Fibroblast of villous mesenchyme (primary cell): ENCODE measurements at places on chromosomes 11 and 22.

GRCh38 chr11:8867931-8868631 is 42.9 kb upstream of the AKIP1 start:
- DNase-seq = peak; percentile 67

DNA sequence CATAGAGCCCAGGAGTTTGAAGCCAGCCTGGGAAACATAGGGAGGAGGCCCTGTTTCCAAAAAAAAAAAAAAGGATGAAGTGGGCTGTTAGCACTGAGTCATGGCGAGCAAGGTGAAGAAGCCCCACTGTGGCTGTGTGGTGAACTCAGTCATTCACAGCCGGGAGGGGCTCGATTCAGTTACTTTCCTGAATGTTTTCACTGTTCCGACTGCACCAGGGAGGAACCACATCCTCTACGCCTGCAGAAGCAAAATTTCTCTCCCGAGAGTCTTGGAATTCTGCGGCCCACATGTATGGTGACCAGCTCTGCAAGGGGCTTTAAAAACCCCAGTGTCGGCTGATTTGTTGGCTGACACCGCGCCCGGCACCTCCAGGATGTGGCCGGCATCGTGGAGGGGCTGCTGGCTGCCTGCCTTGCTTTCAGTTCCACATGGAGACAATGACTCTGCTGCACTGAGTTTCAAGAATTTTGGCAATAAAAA is 27.8 kb upstream of the GRAMD4 start:
- no peak for DNase-seq

DNA sequence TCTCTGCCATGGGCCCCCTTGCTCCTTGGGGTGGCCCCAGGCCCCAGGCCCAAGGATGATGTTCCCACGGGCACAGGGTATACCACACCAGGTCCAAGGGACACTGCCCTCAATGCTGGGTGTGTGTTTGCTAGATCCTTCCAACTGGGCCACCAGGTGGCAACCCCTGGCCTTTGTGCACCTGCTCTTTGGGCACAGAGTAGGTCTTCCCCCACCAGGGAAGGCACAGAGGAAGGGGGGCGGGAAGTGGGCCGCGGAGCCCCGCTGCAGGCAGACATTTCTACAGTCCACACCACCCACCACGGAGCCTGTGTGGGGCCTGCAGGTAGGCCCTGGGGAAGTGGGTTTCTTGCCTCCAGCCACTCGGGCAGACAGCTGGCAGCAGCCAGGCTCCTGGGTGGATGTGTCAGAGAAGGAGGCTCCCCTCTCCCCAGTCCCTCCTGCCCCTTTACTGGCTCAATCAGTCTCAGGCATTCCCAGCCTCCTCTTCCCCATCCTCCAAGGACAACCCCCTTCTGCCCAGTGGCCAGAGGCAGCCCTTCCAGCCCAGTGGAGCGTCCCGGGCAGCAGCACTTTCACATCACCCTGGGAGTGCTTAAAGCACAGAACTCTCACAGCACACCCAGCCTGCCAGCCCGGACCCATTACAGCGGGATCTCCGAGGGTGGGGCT is 21.6 kb downstream of the MAFF start:
- DNase-seq = no peak

DNA sequence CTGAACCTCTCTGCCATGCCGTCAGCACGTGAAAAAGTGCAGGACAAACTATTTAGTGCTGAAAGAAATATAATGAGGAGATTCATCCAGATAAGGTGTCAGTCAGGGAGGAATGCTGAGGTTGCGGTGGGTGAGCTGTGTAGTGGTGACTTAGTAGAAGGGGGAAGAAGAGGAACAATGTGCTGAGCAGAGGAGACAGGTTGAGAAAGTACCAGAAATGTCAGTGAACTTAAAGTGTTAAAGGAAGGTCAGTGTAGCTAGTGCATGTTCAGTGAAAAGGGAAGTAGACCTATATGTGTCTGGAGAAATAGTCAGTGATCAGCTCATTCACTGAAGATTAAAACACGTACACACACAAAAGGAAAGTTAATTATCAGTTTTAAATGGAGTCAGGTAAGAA is 237.6 kb upstream of the CCDC179 start:
- no peak for DNase-seq

- DNase-seq = no peak
These were observed 283.4 kb downstream of the BRD1 start for GRCh38 chr22:49544286-49544685.

- no peak for DNase-seq
These were observed 42.1 kb upstream of the OR9Q1 start for GRCh38 chr11:57981536-57981935.

GRCh38 chr11:131056036-131056435 is 139.8 kb upstream of the SNX19 start:
- no peak for DNase-seq

DNA sequence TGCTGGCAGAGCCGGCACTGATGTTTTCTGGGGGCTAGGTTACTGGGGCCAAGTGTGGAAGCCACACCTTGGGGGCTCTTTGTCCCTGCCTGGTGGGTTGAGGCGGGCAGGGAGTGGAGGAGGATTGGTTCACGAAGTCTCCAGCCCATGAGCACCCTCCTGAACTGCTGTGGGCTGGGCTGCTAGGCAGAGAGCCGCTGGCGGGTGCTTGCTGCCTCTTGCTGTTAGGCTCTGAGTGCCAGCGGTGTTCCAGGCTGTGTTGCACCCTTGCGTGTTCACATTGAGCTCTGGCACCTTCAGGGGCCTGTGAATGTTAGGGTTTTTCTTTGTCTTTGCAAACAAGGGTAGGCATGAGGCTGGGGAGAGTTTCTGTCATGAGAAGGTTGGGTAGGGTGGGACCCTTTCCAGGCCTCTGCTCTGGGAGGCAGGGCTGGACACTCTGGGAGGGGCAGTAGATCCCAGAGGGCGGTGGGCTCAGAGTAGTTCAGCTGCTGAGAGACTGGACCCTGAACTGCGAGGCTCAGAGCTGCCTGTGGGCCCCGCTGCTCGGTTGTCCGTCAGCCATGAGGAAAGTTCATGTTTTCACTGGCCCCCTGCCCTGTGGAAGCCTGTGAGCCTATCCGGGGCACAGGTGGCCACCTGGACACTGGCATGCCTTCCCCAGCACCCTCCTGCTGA is 24.0 kb upstream of the TMEM191C start:
- no peak for DNase-seq

DNA sequence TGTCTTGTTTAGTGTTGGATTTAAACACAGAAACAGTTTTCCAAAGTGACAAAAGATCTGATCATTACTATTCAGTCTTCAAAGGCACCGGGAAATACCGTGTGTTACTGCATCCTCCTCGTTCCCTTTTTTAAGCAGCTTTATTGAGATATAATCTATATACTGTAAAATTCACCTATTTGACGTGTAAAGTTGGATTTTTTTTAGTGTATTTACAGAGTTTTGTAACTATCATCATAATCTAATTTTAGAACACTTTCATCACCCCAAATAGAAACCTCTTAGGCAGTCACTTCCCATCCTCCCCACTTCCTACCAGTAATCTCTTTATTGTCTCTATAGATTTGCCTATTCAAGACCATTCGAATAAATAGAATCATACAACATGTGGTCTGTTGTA is 1.4 kb downstream of the ANO5 start:
- DNase-seq = no peak

DNA sequence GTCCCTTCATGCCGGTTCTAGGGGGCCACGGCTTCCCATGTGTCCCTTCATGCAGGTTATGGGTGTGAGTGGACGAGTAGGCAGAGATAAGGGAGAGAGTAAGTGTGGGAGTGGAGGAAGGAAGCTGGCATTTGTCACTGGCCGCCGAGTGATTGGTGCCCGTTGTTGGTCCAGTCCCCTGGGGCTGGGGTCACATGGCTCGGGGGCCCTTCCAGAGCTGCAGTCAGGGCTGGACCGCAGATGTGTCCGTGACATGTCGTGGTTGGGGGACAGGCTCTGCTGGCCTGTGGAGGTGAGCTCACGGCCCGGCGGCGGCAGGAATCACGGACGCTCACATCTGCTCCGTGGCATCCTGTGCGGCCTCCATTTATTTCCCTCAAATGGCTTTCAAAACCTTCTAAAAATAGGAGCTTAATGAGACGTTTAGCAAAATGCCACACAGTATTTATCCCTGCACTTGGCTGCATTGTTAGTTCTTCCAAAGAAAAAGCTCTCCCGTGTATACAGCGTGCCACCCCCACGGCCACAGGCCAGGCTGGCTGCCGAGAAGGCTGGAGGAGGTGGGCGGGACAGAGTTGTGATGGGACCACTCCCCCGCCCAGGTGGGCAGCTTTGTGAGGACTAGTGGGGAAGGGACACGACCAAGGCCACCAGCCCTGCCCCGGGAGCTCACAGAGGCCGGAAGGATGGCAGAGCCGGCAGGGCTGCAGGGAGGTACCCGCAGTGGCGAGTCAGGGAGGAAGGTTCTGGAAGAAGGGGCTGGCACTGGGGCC is 386.7 kb downstream of the TBC1D22A start:
- DNase-seq = no peak

DNA sequence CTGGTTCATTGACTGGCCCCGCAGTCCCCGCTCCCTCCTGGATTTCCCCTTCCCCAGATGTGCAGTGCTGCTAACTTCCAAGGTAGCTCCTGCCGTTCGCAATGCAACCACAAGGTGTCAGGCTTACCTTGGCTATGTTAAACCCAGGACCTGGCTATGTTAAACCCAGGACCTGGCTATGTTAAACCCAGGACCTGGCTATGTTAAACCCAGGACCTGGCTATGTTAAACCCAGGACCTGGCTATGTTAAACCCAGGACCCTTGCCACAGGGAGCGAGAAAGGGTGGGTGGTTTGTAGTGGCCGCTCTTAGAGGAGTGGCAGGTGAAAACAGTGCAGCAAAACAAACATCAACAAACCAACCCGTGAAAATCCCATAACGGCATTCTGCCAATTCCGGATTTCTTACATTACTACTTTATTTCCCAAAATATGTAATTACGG is 2.9 kb upstream of the ADAMTS8 start:
- peak; percentile 70 for DNase-seq

DNA sequence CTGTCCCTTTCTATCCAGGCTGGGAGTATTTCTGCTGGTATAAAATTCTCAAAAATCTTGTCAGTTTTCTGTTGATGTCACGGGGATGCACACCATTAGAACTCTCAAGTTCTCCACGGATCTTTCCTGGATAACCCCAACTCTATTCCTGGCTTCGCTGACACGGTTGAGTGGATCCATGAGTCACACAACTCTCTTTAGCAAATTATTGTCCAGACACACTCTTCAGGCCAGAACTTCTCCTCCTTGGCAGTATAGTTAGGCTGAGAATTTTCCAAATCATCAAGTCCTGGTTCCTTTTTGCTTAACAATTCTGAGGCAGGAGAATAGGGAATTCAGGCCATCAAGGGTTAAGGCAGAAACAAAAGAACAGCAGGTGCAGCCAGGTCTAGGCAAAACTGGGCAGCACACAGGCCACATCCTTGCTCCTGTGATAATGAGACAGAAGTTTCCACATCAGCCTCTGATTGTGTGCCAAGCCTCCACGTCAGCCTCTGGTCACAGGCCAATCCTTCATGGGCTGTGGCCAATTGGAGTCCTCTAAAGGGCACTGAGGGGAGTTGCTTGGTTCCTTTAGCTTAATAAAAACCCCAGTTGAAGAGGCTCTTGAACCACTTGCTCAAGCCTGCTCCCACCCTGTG is 5.7 kb upstream of the ACAT1 start:
- DNase-seq = peak; percentile 81

GRCh38 chr11:119391275-119391674 is 9.8 kb upstream of the USP2 start:
- DNase-seq = no peak

DNA sequence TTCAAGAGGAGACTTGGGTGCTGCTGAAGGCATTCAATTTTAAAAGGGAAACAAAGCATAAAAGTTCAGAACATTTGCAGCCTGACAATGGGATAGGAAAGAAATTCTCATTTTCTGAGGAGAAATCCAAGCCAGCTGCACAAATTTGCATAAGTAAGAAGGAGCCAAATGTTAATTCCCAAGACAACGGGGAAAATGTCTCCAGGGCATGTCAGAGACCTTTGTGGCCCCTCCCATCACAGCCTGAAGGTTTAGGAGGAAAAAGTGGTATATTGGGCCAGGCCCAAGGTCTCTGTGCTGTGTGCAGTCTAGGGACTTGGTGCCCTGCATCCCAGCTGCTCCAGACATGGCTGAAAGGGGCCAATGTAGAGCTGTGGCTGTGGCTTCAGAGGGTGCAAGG is 12.7 kb upstream of the OR51F1 start:
- DNase-seq = no peak

- DNase-seq = no peak
These were observed 2.9 kb downstream of the TPCN2 start for GRCh38 chr11:69051381-69052342.

- DNase-seq = peak; percentile 89
These were observed 76.7 kb downstream of the PISD start for GRCh38 chr22:31585161-31585859.

GRCh38 chr11:406796-407650 is 7.8 kb downstream of the SIGIRR start:
- peak; percentile 87 for DNase-seq

- no peak for DNase-seq
These were observed 18.4 kb downstream of the ZMAT5 start for GRCh38 chr22:29748248-29748893.

DNA sequence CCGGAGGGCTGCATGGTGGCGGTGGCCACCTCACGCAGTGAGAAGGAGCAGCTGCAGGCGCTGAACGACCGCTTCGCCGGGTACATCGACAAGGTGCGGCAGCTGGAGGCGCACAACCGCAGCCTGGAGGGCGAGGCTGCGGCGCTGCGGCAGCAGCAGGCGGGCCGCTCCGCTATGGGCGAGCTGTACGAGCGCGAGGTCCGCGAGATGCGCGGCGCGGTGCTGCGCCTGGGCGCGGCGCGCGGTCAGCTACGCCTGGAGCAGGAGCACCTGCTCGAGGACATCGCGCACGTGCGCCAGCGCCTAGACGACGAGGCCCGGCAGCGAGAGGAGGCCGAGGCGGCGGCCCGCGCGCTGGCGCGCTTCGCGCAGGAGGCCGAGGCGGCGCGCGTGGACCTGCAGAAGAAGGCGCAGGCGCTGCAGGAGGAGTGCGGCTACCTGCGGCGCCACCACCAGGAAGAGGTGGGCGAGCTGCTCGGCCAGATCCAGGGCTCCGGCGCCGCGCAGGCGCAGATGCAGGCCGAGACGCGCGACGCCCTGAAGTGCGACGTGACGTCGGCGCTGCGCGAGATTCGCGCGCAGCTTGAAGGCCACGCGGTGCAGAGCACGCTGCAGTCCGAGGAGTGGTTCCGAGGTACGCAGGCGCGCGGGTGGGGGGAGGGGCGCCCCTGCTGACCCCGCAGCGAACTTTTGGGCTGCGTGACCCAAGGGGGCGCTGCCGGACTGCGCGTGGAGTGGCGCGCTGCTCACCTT is 670 bp downstream of the NEFH start:
- peak; percentile 59 for DNase-seq

DNA sequence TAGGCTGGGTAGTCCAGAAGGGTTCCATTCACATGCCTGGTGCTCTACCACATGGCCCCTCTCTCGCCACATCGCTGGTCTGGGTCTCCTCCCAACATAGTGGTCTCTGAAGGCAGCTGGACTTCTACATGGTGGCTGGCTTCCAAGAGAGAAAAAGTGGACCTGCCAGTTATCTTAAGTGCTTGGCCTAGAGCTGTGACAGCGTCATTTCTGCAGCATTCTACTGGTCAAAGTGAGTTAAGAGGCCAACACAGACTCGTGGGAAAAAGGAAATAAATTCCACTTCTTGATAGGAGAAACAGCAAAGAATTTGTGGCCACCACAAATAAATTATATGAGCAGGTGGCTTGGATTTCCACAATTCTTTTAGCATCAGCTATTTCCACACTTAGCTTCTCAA is 21.0 kb upstream of the BARX2 start:
- no peak for DNase-seq
